Tongue (tissue), 3 donors: ENCODE measurements at places on chromosomes 16 and 17. TPM values are rescaled to one million over a fixed set of nuclear protein-coding genes. Genes with fewer than 3 reads are reported as not detected.
A peak's percentile ranks its signal among the peaks of the same experiment; 100 is the strongest.

The ST6GALNAC2 gene
- 11.7 TPM for total RNA-seq

The APOBR gene
- 0.92 TPM for total RNA-seq

The KRTAP4-4 gene
- total RNA-seq = not detected

The MT1M gene
- total RNA-seq = 1.7 TPM

The BCAR1 gene
- total RNA-seq = 54.8 TPM

DNA sequence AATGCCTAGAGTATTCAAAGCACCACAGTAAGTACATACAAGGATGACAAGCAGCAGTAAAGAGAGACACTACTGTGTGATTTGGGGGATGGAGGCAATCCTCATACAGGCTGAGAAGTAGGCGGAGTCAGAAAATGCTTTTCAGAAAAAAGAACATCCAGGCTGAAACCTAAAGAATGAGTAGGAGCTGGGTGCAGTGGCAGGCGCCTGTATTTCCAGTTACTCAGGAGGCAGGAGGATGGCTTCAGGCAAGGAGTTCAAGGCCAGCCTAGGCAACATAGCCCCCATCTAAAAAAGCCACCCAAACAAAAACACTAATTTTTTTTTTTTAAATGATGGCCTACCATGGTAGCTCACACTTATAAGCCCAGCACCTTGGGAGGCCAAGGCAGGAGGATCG lies 10.3 kb downstream of the KANSL1 start:
- DNase-seq = no peak

DNA sequence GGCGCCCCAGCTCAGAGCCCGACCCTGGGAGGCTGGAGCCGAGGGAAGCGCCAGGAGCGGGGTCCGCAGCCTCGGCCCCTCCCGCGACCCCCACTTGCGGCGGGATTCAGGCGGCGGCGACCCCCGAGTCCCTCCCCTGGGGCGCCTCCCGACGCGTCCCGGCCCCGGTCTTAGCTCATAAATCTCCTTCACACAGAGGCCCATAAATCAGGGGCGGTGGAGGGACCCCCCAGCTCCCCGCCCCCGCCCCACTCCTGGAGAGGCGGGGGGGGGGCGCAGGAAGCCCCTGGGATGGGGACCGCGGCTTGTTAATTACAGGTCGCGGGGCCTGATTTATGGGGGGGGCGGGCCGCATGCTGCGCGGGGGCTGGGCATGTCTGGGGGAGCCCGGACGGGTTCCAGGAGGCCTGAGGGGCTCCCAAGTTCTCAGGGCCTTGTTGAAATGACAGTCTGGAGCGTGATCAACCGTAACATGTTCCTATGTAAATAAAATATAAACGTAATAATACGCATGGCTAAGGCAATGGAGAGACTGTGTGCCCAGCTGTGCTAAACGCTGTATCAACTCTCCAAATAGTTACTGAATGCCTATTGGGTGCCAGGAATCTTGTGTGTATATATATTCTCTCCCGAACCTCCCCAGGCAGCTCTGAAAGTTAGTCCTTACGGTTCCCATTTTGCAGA lies 10.0 kb upstream of the BHLHA9 start:
- peak; percentile 34 for DNase-seq

- no peak for DNase-seq
Measured at GRCh38 chr17:57487573-57487972, 231.2 kb downstream of the MSI2 start.

DNA sequence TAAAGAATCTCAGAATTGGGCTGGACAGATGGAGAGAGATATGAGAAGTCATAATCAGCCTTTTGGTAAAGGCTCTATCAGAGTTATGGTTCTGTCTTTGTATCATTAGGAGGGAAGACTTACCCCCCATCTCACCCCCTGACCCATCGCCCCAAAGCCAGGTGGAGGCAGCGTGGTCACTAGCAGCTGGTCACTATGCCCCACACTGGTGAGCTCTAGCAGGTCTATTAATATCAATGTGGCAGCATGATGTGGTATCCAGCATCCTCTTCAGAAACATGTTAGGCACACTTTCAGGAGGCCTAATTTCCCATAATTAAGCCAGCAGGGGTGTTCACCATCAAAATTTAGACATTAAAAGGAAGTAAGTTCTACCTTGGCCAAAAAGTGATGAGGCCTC lies 183.8 kb upstream of the COX10 start:
- DNase-seq = no peak

- DNase-seq = peak; percentile 19
Measured at GRCh38 chr16:17160285-17160853, 310.4 kb downstream of the XYLT1 start.

DNA sequence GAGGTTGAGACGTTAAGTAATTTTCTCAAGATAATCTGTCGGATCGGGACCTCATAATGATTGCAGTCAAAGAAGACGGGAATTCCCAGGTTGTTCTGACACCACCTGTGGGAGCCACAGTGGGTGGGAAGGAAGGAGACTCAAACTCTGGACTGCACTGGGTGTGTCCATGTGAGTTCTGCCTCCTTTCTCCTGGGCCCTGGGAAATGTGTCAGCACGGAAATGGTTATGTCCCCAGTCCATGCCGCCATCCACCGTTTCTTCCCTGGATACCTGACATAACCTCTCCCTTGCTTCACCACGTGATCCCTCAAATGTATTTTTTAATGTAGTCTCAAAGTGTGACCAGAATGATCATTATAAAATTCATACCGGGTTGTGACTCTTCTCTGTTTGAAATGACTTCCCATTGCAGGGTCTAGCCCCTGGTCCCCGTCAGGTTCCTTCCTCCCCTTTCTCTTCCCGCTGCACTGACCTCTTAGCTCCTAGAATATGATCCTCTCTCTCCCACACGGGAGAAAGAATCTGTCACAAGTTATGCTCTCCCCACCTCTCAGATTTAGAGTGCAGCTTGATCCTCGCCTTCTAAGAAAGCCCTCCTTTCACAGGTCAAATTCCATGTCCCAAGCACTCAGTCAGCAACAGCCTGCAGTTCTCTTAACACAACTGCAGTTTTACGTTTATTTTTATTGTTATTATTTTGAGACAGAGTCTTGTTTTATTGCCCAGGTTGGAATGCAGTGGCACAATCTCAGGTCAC lies 820.0 kb upstream of the EEF2KMT start:
- no peak for DNase-seq

- no peak for DNase-seq
Measured at GRCh38 chr16:57724531-57724930, 11.0 kb upstream of the KATNB1 start.

GRCh38 chr17:8994319-8994718 lies 27.0 kb upstream of the NTN1 start:
- peak; percentile 81 for DNase-seq

- no peak for DNase-seq
Measured at GRCh38 chr16:1968146-1968953, 1.7 kb downstream of the RNF151 start.

- peak; percentile 75 for DNase-seq
Measured at GRCh38 chr17:50361561-50362480, 11.2 kb downstream of the MRPL27 start.

GRCh38 chr16:31373235-31373634 lies 18.3 kb downstream of the ITGAX start:
- DNase-seq = no peak

GRCh38 chr16:49940464-49941224 lies 84.4 kb upstream of the CNEP1R1 start:
- DNase-seq = no peak

DNA sequence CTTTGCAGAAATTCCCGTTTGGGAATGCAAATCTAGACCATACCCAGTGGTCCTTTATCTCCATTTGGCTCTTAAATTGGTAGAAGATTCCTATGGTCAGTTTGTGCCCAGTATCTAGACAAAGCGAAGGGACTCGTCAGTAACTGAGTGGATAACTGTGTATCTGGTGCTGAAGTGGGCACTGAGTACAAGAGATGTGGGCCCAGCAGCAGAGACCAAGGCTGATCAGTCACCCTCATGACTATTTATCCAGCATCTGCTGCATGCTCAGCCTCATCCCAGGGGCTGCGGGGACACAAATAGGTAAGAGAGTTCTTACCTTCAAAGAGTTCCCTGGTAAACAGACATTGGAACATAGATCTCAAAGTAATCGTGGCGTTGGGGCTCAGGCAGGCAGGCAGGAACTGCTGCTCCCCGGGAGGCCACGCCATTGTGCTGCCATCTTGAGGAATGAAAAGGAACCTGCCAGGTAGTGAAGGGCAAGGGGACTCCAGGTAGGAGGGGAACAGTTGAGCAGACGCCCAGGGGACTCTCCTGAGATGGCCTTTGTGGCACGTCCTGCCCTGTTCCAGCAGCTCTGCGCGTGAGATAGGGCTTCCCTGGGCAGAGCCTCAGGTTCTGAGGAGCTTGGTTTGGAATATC lies 10.3 kb downstream of the NT5M start:
- DNase-seq = peak; percentile 38

DNA sequence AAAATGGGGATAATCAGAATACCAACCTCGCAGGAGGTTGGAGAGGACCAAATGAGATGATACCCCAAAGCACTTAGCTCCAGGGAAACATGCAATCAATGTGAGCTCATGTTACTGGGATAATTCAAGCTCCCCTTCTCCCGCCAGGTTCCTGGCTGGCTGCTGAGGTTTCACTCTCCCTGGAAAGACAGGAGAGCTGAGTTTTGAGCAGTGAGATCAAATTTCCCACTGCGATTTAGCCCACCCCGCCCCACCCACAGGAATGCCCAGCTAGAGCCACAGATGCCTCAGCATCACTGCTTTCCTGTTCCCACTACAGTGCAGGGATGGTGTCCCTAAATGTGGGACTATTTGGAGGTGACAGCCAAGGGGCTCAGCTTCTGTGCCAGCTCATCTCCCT lies 56.7 kb downstream of the ZNF423 start:
- DNase-seq = peak; percentile 51

- DNase-seq = no peak
Measured at GRCh38 chr16:1895068-1895467, 23.1 kb upstream of the MEIOB start.

- no peak for DNase-seq
Measured at GRCh38 chr17:57873261-57874057, 23.6 kb upstream of the MRPS23 start.

DNA sequence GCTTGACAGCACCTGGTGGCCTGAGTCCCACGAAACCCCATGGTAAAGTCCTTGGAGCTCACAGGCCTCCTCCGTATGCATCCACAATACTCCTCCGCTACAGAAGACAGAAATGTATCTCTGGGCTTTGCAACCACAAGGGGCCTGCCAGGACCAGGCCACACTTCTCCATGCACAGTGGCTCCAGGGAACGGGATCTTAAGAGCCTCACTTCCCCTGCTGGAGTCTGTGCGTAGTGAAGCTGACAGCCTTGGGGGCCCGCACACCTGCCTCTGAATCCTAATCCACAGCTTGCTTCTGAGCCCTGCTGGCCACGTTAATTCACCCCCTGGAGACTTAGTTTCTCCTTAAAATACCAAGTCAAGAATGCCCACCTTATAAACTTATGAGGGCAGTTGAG lies 125.7 kb downstream of the COPRS start:
- no peak for DNase-seq

DNA sequence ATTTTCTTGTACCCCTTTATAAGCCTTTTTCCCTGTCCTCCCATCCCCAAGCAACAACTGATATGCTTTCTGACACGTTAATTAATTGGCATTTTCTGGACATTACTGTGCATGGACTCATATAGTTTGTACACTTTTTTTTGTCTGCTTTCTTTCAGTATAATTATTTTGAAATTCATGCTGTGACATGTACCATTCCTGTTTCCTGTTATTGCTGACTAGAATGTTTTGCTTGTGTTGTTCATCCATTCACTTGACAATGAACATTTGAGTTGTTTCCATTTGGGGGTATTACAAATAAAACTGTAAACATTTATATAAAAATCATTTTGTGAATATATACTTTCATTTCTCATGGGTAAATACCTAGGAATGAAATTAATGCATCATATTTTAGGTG lies 50.6 kb downstream of the RBBP6 start:
- DNase-seq = no peak

DNA sequence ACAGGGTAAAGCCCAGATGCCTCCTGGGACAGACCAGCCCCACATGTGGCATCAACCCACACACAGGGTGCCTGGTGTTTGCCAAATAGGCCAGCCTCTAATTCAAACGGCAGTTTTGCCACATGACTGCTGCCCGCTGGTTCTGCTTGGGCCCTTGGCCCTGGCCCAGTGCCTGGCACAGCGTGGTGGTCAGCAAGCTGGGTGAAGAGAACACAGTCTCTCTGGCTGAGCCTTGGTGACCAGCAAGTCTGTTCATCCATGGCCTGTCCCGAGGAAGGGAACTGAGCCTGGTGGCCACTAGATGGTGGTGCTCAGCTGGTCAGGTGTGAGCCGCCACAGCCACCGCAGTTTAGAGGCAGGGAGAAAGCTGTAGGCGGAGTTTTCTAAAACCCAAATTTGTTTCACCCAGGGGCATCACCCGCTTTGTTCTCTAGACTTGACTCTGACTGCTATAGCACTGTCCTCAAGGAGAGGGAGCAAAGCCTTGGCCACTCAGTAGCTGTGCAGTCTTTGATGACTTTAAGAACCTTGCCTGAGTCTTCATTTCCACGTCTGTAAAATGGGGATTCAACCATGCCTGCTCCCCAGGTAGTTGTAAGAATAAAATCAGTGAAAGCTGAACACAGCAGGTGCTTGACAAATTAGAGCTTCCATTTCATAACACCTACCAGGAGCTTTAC lies 4.7 kb upstream of the GFAP start:
- DNase-seq = peak; percentile 90

DNA sequence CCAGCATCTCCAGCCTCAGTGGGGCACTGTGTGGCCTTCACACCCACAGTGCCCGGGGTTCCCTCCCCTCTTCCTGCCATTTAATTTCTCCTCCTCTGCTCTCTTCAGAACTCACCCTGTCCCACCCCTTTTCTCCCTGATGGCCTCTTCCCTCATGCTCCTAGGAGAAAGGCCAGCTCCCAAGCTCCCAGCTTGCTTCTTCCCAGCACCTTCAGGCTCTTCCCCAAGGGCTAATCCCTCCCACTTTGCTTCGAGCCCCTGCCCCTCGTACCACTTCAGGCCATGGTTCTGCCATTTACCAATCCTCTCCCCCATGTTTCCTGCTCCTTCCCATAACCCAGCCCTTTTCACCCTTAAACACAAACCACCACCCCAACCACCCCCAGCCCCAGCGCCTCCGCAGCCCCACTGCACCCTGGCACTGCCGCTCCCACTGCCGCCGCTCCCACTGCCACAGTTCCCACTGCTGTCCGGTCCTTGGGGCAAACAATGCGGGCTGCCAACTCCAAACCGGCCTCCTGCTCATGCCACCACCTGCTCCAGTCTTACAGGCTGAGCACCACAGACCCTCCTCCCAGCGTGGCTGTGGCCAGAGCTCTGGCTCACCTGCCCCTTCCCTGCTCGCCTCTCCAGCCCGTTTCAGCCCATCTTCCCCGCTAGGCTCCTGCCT lies 28.6 kb downstream of the ADAM11 start:
- no peak for DNase-seq
